ENCODE measurements at places on chromosomes 1 and 21. TPM values are rescaled to one million over a fixed set of nuclear protein-coding genes. Genes with fewer than 3 reads are reported as not detected.

Gene PADI3
- 0.01 TPM for polyA plus RNA-seq

Gene VAV3
- polyA plus RNA-seq, result 0.72 TPM

DNA sequence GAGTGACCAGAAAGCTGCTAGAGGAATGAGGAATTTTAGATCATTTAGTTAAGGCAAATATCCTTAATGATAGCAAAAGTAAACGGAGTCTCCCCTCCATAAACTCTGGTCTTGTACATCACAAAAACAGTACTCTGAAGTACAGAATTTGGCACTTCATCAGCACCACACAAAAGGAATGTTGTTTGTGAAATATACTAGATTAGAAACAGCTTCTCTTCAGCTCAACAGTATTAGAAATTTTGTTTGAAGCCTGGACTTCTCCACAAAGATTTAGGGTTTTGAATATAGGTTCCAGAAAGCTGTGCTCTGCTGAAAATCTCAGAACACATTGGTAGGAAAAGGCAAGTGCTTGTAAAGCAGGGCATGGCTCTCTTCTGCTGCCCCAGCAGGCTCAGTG, 135.1 kb upstream of the PTGFR start:
- DNase-seq, result no peak

GRCh38 chr1:226466296-226466695, 58.4 kb upstream of the PARP1 start:
- no peak for DNase-seq

Gene ALX3
- 0.05 TPM for polyA plus RNA-seq

Measured in psoas muscle (tissue), 8 donors.